Panc1 (cell line): ENCODE measurements at places on chromosomes 3 and 15.
A peak's percentile ranks its signal among the peaks of the same experiment; 100 is the strongest.

GRCh38 chr3:89184151-89184995 lies 77.0 kb downstream of the EPHA3 start:
- no peak for DNase-seq

GRCh38 chr3:16994854-16995525 lies 110.2 kb downstream of the PLCL2 start:
- DNase-seq: no peak

- DNase-seq: peak; percentile 28
Measured at GRCh38 chr3:182258538-182259177, 534.6 kb upstream of the ATP11B start.

DNA sequence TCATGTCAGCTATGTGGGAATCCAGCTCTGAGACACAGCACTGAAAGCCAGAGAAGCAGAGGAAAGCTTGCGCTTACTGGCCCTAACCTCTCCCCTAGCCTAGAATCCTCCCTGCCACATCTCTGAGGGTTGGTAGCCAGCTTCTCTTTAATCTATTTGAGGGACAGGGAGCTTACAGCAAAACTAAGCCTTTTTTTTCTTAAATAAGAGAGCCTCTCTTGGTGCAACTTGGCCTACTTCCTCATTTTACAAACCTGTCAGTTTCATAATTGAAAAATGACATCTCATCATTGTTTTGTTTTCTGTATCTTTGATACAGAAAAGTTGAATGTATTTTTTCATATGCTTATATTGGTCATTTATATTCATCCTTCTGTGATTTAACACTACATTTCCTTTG lies 193.9 kb downstream of the ZNF621 start:
- DNase-seq: no peak

DNA sequence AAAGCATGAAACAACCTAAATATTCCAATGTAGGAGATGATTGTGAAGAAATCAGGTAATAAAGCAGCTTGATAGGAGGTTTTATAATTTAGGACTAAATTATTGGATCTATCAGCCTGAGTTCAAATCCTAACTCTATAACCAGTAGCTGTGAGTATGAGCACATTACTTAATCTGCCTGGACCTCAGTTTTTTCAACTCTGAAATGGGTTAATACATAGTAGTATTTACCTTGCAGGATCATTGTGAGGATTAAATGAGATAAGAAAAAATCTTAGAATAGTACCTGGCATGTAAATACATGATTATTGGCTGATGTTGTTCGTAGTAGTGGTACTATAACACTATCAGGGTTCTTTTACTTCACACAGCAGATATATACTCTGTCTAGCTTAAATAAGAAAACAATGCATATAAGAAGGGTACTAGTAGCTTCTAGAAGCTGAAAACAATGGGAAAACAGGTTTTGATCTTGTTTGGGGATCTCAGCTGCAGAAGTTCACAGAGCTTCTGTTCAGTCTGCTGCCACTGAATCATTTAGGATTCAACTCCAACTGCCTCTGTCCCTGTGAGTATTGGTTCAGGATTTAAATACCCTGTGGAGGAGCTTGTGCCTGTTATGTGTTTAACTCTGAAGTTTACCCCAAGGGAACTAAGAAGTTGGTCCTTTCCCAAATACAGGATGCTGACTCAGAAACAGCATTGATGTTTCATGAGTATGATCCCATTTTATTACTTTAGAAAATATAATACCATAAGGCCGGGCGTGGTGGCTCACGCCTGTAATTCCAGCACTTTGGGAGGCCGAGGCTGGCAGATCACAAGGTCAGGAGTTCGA lies 34.2 kb downstream of the KAT2B start:
- no peak for DNase-seq

DNA sequence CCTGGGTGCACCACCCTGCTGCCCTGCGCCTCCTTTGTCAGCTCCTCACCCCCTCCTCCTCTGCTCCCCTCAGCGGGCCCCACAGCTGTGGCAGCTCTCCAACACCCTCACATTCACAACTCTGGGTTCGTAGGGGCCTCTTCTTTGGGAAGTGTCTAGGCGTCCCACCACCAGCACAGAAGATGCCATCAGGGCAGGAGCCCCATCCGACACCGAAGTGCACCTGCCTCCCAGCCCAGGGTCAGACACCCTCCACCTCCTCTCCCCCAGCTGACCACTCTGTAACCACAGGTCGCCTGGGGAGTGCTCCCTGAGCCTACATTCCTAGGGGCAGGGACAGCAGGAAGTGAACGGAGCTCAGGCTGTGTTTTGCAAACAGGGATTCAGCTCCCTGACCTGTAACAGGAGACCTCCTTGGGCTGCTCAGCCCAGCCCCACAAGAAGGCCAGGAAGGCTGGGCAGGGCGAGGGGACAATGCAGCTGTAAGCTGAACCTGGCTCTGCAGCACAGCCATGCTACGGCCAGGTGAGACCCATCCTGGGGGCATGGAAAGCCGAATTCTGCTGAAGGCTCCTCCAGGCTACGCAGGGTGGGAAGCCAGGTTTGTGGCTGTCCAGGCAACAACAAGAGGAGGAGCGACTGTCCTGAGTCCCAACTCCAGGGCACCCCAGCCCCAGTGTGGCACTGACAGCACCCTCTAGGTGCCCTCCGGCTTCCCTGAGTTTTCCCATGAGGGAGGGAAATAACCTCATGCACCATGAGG lies 269.0 kb downstream of the GOLGA6L6 start:
- no peak for DNase-seq

DNA sequence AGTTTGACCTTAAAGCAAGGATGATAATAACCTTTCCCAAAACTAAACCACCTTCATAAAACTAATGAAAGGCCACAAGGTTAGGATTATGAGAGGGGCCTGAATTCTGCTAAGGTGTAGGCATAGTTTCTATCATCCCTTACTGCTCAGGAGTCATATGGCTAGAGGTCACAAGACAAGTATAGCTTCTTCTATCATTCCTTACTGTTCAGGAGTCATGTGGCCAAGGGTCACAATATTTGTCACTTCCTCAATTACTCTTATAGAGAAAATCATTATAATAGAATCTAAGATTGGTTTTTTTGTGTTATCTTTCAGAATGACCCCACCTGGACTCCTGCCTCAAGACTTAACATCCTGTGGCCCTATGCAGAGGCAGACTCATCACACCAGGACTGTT lies 36.6 kb downstream of the HERC1 start:
- DNase-seq: no peak

- DNase-seq: no peak
Measured at GRCh38 chr3:124373524-124373923, 356.7 kb upstream of the UMPS start.

- DNase-seq: no peak
Measured at GRCh38 chr3:177449360-177450006, 252.2 kb upstream of the TBL1XR1 start.

GRCh38 chr3:193764959-193765358 lies 172.0 kb downstream of the OPA1 start:
- DNase-seq: no peak

GRCh38 chr3:158713094-158713499 lies 19.2 kb downstream of the RARRES1 start:
- no peak for DNase-seq

DNA sequence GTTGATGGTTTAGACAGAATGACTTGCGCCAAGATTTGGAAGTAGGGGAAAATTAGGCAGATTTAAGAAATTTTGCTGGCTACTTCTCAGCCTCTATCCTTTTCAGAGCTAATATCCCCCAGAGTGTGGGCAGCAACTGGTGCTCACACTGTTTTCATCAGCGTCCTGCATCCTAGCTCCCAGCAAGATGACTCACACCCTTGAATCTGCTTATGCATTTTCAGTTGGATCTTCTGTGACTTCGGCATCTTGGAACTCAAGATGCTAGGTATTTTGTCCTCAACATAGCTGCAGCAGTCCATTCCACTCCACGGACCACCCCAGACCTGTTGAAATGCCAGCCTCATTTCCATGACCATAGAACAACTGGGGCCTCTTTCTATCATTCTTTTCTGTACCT lies 336.1 kb upstream of the NR2F2 start:
- DNase-seq: no peak

DNA sequence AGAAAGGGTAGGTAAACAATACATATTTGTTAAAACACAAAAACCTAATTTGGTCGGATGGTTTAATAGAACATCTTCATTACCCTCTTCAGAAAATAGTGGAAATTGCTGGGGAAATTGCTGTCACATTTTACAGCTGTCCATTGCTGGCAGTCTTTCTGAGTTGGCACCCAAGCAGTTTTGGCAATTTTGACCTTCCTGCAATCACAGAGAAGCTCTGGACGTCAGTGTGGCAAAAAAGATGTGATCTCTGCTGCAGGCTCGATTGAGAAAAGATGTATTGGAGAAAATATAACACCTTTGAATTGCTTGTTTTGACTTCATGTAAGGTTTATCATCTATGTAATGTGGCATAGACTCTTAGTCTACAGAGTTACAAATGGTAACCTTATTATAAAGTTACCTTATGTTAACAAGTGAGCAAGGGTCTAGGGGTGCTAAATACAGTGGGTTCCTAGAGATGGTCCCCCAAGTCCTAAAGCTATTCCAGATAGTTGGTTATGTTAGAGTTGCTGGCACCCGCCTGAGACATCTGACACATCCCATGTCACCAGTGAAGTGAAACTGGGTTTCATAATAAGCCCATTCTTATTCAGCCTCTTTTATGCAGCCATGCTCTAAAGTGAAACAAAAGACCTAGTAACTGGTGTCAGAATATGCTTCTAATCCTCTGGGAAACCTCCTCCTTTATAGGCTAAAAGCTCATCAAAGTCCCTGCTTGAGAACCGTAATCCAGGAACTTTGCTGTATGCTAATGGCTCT lies 14.0 kb downstream of the UBE2E1 start:
- no peak for DNase-seq

GRCh38 chr3:46463120-46463867 lies 1.4 kb downstream of the LTF start:
- no peak for DNase-seq

DNA sequence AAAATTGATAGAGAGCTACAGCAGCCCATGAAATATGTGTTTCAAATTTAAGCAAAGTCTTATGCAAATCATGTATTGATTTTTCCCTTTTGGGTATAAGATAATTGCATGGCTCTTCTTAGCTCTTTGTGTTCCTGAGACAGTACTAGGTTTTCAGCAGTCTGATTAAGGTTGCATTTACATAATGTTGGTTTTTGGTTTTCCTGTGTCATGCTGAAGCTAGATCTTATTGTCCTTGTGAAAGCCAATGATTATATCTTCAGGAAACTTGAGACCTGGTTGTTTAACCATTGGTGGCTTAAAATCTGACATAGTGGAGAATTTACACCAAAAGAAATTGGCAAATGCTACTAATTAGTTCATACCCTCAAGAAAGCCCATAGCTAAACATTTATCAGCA lies 392.6 kb downstream of the ZPLD1 start:
- no peak for DNase-seq

- no peak for DNase-seq
Measured at GRCh38 chr3:35900079-35900478, 260.8 kb downstream of the ARPP21 start.

DNA sequence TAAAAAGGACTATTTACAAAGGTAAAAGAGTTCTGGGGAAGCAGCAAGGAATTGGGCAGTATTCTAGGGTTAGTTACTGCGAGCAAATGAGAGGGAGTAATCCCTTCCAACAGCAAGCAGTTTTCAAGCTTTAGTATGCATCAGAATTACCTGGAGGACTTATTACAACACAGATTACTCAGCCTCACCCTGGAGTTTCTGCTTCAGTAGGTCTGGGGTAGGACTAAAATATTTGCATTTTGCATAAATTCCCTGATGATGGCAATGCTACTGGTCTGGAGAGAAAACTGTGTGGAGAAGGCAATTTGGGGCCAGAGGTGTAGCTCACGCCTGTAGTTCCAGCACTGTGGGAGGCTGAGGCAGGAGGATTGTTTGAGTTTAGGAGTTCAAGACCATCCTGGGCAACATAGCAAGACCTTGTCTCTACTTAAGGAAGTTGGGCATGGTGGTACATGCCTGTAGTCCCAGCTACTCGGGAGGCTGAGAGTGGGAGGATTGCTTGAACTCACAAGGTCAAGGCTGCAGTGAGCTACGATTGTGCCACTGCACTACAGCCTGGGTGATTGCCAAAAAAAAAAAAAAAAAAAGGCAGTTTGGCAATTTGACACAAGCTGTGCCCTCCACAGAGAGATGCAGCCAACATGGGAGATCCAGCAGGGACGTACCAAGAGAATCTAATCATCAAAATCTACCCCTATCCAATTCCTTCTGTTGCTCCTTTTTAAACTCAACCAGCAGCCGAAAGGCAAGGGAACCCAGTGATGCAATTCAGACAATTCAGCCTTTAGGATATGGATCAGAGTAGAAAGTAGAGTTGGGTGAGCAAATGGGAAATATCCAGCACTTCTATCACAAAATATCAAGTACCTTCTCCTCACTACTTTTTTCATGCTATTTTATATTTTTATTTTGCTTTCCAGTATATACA lies 27.1 kb upstream of the AP4E1 start:
- DNase-seq: no peak

GRCh38 chr3:138455801-138456716 lies 21.6 kb downstream of the ESYT3 start:
- DNase-seq: no peak

- no peak for DNase-seq
Measured at GRCh38 chr3:4979428-4980228, at the start of gene BHLHE40. BHLHE40 (plus strand) TSS chr3:4979437; CDS start chr3:4979719, 282 bp downstream.

DNA sequence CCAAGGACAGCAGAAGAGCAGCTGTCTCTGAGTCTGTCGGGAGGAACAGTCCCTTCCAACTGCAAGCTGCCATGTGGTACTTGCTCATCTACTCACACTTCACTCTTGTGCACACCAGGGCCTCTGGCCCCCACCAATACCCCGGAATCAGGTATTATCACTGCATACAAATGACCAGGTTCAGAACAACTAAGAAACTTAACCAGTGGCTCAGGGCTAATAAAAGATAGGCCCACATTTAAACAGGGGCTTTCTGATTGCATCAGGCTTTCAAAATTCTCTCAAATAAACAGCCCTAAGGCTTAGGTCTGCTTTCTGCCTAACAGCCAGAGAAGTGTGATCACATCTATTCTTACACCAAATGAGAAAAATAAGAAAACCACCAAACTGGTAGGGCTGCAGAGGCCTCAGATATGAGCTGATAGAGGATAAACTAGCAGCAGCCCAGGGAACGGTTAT lies 20.7 kb downstream of the CCDC12 start:
- DNase-seq: no peak

GRCh38 chr3:127846576-127846975 lies 24.3 kb upstream of the MGLL start:
- DNase-seq: no peak
